CD8-positive, alpha-beta T cell (primary cell): ENCODE measurements at places on chromosomes 7 and 10.

GRCh38 chr7:18444826-18445225, 50.7 kb upstream of the HDAC9 start:
- DNase-seq = no peak

DNA sequence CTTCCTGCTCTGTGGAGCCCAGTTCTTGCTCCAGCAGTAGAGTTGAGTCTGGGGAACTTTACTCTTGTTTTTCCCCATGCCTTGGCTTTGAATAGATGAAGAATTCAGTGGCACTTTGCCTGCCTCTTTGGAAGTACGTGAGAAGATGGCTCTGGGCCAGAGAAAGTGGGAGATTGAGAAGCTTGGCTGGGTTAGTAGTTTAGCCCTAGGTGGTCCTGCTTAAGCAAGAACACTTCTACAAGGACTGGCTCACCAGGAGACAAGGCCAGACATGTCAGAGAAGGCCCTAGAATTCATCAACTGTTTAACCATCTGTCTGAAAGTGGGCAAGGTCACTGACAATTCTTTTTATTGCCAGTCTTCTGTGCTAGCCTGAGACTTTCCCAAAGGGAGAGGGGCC, 410.3 kb downstream of the TYW1 start:
- DNase-seq = no peak

DNA sequence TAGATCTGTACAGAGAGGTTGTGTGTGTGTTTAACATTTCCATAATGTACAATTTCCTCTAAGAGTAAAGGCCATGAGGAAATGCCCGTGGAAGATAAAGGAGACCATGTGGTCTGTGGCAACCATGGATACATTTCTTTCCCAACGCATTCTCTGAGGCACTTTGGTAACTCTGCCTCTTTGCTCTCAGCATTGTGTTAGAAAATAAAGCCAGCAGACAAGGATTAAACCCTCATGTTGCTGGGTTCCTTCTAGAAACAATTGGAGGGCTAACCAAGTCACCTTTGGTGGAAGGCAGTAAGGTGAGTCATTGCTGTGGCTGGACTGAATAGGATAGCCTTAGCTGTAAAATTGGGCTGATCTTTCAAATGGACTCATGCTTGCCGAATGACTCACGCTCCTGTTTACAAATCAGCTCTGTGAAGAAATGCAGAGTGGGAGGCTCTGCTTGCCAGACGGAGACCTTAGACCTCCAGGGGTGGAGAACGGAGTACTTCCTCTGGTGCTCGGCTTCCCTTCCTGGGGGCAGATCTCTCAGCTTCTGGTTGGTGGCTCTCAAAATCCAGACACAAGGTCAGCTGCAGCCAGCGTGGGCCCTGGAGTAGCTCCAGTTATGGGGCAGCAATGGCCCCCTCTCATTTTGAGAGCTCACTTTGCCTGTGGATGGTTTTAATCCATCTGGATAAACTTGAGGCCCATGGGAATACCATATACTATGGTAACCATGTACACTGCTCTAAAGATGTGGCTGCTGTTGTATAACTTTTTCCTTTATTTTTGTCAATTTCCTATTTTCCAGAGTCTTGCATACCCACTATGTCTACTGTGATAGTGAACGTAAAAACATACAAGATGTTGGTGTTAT, 137.3 kb downstream of the TCF7L2 start:
- DNase-seq = no peak

GRCh38 chr10:120506674-120507073, 49.6 kb downstream of the PLPP4 start:
- DNase-seq = no peak

DNA sequence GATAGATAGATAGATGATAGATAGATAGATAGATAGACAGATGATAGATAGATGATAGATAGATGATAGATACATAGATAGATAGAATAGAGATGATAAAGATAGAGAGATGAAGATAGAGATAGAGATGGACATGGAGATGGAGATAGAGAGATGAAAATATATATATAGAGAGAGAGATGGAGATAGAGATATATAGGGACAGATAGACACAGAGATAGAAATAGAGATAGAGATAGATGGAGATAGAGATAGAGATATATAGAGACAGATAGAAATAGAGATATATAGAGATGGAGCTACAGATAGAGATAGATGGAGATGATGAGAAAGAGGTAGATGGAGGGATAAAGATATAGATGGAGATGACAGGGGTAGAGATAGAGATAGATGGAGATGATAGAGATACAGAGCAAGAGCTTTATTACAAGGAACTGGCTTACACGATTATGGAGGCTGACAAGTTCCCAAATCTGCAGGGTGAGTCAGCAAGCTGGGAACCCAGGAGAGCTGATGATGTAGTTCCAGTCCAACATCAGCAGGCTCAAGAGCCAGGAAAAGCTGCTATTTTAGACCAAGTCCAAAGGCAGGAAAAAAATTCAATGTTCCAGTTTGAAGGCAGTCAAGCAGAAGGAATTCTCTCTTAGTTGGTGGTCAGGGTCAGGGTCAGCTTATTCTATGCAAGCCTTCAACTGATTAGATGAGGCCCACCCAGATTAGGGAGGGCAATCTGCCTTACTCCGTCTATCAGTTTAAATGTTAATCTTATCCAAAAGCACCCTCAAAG, 37.1 kb downstream of the CAV1 start:
- no peak for DNase-seq

GRCh38 chr7:6545398-6546126, 5.7 kb downstream of the GRID2IP start:
- no peak for DNase-seq
